HT-29 (cell line): ENCODE measurements at places on chromosomes 1 and 21. TPM values are rescaled to one million over a fixed set of nuclear protein-coding genes. Genes with fewer than 3 reads are reported as not detected.

DNA sequence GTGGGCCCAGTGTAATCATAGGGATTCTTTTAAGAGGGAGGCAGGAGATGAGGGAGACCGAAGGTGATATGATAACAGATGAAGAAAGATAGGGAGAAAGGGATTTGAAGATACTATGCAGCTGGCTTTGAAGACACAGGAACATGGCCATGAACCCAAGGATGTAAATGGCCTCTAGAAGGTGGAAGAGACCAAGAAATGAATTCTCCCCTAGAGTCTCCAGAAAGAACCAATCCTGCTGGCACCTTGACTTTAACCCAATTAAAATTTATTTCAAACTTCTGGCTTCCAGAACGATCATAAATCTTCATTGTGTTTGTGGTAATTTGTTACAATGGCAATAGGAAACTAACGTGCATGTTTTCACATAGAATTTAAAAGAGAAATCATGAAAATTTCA lies 95.0 kb upstream of the GORAB start:
- DNase-seq, result no peak

DNA sequence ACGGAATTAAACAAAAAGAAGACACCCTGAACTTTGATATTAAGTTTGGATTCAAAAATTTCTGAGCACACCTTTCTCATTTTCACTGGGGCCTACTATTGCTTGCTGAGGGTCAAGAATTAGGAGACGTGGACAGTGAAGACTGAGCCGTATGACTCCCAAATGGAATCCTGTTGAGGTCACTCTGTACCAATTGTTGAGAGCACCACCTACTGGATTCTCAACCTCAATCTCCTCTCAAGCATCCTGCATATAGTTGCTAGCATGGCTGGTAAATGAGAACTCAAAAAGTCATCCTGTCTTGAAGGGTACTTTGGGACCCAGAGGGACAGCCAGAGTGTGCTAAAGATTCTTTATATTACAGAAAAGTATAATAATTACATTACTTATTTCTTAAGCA lies 20.2 kb upstream of the MTR start:
- DNase-seq, result peak; percentile 34

Gene CCDC185
- not detected in 2 replicates for total RNA-seq

- DNase-seq, result peak; percentile 77
These were observed 26.5 kb downstream of the AKNAD1 start for GRCh38 chr1:108830119-108831008.

GRCh38 chr1:14263225-14263624 lies 335.3 kb upstream of the KAZN start:
- no peak for DNase-seq

DNA sequence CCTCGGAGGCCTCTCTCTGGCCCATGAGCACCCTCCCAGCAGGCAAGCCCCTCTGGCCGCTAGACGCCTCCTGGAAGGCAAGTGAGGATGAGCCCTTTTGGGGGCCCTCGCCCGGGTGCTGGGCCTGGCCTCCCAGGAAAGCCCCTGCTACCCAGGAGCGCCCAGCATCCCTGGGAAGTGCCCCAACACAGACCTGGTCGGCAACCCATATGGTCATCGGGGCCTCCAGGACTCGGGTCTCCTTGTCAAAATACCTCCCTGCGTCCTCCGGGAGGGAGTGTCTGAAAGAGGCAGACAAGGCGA lies 21.0 kb upstream of the TMEM52 start:
- no peak for DNase-seq
